ENCODE measurements at places on chromosomes 13 and 19.

DNA sequence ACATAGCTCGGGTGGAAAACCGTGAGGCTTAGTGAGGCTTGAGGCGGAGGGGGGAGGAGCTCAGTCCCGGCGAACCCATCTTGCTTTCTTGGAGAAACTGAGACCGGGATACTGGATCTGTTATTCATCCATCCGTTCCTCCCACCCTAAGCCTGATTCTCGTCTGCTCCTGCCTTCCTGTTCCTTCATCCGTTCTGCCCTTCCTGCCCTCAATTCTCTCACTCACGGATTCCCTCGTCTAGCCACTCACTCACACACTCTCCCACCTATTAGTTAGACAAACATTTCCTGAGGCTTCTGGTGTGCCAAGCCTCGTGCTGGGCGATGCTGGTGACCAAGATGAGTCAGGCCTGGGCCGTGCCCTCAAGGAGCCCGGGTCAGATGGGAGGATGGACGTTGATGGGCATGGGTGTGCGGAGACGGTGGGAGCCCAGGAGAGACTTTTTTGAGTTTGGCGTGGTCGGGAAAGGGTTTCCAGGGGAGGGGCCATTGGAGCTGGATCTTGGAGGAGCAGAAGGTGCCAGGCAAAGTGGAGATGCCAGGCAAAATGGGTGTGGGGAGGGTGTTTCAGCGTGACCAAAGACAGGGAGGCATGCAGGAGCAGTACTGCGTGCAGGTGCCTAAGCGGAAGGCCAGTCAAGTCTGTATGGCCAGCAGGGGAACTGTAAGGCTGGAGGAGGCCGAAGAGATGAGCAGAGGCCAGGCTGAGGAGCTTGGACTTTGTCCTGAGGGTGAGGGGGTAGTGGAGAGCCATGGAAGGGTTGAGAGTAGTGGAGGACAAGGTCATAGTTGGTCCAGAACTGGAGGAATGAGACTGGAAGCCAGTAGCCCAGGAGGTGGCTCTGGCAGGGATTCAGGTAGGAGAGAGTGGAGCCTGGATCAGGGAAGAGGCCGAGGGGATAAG, 7.4 kb upstream of the CNFN start:
- no peak for DNase-seq

DNA sequence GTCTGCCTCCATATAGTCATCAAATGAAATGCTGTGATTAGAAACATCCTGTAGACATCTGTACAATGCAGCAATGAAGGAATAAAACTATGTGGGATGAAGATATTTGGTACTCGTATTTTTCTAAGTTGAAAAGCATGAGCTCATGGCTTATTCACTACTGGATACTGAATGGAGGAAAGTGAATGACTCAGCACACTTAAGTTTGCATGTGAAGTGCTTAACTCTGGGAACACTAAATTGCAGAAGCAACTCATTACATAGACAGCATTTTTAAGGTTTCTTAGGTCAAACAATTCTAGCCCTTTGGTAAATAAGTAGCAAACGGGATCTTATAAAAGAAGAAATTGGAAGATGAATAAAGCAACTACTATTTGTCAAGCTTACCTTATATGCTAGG, 429.0 kb upstream of the MIR17HG start:
- no peak for DNase-seq

GRCh38 chr19:41705393-41706174, 2.8 kb upstream of the CEACAM5 start:
- no peak for DNase-seq

DNA sequence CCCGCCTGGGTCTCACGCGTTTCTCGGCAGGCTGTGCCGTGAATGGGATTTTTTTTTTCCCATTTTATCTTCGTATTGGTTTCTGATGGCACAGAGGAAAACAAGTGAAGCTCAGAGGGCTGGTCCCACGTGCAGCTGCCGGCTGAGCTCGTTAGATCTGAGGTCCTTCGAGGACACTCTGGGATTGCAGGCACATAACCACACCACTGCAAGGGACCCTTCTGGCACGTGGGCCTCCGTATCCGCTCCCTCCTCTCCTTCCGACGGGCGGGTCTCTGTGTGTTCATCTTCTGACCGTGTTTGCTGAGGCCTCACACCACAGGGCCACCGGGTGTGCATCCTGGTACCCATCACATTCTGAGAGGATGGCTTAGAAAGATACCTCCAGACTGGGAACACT, 16.6 kb downstream of the CFD start:
- no peak for DNase-seq

DNA sequence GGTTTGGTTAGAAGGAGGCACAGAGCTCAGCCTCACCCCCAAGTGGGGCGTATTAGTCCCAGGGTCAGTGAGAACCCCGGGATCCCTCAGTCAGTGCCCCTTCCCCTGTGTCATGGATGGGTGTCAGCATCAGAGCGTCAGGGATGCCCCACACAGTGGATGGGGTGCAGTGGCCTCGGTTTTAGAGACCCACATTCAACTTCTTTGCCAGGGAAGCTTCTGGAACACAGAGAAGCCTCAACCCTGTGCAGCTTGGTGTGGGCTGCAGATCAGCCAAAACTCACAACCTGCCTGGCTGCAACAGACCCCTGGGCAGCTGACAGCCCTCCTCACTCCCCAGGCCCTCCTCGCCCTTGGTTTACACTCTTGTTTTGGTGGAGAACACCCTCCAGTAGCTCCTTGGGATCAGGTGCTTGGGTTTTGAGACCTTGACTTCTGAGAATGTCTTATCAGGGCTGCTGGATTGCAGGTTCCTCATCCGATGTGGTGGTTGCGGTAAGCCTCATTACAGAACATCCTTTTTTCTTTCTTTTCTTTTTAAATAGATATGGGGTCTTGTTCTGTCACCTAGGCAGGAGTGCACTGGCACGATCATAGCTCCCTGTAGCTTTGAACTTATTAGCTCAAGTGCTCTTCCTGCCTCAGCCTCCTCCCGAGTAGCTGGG, 11.0 kb downstream of the ZNF333 start:
- DNase-seq: no peak

DNA sequence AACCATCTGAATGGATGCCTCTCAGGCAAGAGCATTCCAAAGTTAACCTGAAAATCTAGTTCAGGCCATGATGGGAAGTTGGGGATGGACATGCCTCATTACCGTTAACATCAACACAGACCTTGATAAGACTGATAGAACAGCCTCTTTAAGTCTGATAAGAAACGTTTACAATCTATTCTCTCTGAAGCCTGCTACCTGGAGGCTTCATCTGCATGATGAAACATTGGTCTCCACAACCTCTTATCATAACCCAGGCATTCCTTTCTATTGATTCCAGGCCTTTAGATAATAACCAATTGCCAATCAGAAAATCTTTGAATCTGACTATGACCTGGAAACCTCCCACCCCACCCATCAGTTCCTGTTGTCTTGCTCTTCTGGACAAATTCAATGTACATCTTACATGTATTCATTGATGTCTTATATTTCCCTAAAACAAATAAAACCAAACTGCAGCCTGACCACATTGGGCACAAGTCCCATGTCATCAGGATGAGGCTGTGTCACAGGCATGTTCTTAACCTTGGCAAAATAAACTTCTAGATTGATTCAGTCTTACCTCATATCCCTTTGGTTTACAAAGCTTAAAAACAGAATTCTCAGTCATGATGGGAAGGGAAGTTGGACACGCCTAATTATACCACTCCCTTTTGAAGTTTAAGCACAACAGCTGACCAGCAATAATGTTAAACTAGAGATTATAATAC, 843.8 kb upstream of the SPRY2 start:
- DNase-seq: no peak

DNA sequence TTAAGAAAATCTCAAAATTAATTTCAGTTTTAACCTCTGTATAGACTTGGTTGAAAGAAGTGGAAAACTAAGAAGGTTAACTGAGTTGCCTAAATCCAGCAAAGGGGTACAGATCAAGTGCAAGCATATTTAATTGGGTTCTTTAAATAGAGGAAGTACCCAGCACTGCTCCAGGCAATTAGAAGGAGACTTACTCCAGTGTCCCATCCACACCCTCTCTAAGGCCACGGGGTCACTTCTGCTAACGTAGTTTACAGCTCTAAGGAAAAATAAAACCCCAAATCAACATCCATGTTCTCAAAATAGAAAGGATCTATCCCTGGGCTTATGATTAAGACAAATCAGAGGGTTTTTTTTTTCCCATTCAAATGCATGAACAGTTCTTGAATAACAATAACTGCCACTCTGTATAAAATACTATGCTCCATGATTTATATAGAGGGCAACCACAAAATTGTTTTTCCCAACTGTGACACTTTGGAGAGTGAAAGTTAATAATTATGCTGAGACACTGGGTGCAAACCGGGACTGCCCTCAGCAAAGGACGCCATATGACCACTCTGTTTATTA, 4.6 kb downstream of the FRY start:
- no peak for DNase-seq

- DNase-seq: no peak
These were observed 14.1 kb downstream of the POU4F1 start for GRCh38 chr13:78589206-78589605.

- no peak for DNase-seq
These were observed 41.0 kb downstream of the ANKRD10 start for GRCh38 chr13:110873639-110874507.

GRCh38 chr13:22665506-22665905, 515.3 kb upstream of the SGCG start:
- DNase-seq: no peak

DNA sequence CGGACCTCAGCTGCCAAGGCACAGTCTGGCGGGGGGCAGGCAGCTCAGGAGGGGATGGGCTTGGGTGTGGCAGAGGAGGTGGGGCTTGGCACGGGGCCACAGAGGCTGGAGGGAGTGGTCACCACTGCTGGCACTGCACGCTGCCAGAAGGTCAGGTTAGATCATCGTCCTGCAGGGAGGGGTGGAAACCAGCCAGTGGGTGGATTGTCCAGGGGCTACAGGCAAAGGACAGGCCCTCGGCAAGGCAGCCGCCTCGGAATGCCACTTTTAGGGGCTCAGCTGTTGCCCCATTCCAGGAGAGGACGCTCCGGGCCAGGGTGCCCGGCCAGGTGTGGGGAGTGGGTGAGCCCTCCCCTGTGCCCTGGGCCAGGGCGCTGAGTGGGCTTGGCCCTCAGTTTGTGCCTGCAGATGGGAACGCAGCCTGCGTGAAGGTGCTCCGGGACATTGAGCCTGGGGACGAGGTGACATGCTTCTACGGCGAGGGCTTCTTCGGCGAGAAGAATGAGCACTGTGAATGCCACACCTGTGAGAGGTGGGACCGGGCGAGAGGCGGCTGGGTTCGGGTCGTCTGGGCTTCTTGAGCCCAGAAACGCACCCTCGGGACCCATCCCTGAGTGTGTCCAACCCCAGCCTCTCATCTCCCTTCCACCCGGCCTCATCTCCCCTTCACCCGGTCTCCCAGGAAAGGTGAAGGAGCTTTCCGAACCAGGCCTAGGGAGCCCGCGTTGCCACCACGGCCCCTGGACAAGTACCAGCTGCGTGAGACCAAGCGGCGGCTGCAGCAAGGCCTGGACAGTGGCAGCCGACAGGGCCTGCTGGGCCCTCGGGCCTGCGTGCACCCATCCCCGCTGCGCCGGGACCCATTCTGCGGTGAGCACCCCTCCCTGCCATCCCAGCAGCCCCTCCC, 6.4 kb downstream of the KMT5C start:
- DNase-seq: no peak

DNA sequence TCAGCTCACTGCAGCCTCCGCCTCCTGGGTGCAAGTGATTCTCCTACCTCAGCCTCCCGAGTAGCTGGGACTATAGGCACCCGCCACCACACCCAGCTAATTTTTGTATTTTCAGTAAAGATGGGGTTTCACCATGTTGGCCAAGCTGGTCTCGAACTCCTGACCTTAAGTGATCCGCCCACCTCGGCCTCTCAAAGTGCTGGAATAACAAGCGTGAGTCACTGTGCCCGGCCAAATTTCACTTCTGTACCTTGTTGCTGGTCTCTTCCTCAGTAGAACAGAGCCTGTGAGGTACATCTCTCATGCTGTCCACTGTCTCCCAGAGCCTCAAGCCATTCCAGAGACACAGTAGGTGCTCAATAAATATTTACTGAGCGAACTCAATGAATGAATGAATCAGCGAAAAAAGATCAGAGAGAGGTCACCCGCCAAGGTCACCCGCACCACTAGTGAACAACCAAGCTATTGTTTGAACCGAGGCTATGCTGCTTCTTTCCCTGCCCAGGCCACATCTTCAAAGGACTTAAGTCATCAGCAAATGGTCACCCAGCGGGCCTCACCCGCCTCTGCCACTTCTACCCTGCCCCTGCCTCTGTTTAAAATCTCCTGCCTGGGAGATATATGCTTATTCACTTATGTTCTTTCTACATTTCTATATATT, 9.3 kb downstream of the TMEM143 start:
- DNase-seq: no peak

DNA sequence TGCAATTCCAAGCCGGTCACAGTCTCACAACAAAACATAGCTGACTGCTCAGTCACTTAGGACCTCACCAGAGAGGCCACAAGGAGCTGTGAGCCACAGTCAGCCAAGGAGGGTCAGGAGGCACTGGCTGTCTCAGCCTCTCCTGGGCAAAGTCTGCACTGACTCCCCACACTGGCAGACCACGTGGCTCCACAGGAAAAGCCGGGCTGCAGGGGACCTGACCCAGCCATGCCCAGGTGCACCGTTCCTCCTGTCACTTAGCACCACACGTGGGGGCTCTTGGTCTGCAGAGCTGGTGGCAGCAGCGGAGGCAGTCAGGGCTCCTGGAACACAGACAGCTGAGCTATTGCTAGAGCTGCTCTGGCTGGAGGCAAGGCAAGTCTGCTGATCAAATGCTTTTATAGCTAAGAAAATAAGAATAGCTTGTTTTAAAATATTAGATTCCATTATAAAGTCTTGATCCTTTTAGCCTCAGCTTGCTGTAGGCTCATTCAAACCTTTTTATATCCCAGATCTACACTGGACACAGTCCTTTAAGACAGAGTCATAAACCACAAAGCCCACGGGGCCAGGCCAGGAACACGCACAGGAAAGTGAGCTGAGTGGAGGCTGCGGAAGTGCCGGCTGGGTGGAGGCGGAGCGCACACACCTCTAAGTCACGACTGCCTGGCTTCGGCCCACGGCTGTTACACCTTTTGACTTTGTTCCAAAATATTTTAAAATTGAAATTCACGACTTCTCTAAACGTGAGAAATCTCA, 744.1 kb downstream of the UQCRFS1 start:
- peak; percentile 21 for DNase-seq

GRCh38 chr19:35513628-35514281, at the start of gene DMKN:
Gene DMKN, minus strand, starts transcription at chr19:35513649. Its CDS starts 174 bp downstream, at chr19:35513475.
- no peak for DNase-seq

- DNase-seq: no peak
These were observed 24.6 kb downstream of the CYP4F22 start for GRCh38 chr19:15532779-15533521.

DNA sequence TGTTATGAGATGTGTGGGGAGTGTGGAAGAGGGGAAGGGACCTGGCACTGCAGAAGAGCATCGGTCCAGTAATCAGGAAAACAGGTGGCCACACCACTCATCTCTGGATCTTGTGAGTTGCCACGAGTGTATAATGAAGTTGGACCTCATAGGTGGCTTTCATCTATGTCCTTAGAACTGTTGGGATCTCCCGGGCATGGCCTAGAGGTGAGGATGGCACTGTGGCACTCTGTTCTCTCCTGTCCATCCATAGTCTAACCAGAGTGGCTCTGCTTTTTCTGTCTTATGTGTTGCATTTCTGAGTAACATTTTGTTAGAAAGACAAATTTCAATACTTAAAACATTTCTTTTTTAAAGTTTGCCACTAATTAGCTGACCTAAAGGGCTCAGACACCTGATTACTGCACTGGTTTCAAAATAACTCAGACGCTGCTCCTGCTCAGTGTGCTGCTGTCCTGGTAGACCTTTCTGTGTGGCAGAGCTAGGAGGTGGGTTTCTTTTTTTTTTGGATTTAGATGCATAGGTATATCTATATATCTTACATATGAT, 5.5 kb downstream of the CNMD start:
- DNase-seq: no peak

Data from stimulated activated CD8-positive, alpha-beta memory T cell treated with anti-CD3 and anti-CD28 coated beads, Interleukin-7, amount 100 ng/mL, for 4 hours (primary cell).